A172 (cell line): ENCODE measurements at places on chromosomes 12 and 14.

- DNase-seq = no peak
These were observed 75.9 kb downstream of the BMP4 start for GRCh38 chr14:53880761-53881160.

DNA sequence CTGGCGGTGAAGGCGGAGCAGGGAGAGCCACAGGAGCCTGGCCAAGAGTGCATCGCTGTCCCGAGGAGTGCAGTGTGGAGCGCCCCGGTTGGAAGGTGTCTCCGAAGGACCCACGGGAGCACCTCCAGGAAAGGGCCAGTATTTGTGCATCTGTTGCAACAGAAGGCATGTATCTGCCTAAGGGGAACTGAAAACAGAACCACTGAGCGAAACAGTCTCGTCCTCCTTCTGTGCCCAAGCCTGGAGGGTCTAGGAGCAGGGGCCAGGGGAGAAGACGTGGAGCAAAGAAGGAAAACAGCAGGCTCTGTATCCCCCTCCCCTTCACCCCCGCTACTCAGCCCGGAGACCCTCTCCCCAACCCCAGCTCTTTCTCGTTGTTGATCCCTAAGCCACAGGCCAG lies 5.3 kb upstream of the LRRC10 start:
- no peak for DNase-seq

DNA sequence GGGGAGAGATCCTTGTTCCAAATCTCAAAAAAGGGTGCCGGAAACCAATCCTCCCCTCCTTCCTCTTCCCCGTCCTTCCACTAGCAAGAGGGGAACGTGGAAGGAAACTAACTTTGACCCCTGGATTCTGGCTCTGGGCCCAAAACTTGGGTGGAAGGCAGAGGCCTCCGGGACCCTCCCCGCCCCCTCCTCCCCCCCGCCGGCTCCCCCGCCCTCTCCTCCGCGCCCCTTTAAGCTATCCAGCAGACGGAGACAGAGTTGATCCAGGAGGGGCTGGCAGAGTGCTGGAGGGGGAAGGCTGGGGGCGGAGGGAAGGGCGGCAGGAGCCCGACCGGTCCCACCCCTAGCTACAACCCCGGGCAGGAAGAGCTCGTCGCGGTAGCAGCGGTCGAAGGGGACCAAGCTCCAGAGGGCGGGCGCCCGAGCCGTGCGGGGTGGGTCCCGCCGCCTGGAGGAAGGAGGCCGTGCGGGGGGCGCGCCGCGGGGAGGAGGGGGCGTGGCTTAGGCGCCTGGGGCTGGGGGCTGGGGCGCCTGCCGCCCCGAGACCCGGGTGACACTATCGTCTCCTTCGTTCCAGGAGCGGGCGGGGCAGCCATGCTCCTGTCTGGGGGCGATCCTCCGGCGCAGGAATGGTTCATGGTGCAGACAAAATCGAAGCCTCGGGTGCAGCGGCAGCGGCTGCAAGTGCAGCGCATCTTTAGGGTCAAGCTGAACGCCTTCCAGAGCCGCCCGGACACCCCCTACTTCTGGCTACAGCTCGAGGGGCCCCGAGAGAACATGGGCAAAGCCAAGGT lies at the start of gene NYNRIN:
Gene NYNRIN (plus strand): TSS at position 351 of the 794 bp plus-strand sequence. CDS start 244 bp downstream, at position 595.
- DNase-seq = no peak

- DNase-seq = no peak
These were observed 35.7 kb upstream of the CLMN start for GRCh38 chr14:95355422-95355821.

GRCh38 chr12:124555168-124556073 lies 12.0 kb downstream of the NCOR2 start:
- no peak for DNase-seq

GRCh38 chr12:20411345-20411744 lies 43.0 kb downstream of the PDE3A start:
- DNase-seq = no peak

- DNase-seq = no peak
These were observed 179.8 kb downstream of the DPF3 start for GRCh38 chr14:72714094-72714493.

DNA sequence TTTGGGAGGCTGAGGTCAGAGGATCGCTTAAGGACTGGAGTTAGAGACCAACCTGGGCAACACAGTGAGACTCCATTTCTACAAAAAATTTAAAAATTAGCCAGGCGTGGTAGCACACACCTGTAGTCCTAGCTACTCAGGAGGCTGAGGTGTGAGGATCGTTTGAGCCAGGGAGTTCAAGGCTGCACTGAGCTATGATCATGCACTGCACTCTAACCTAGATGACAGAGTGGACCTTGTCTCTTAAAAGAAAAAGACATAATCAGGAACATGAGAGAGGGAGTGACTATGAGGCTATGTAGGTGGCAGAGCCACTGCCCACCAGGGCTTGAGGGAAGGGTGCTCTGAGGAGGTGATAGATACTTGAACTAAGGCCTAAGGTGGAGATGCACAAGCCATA lies 49.2 kb upstream of the PLXNC1 start:
- DNase-seq = no peak

DNA sequence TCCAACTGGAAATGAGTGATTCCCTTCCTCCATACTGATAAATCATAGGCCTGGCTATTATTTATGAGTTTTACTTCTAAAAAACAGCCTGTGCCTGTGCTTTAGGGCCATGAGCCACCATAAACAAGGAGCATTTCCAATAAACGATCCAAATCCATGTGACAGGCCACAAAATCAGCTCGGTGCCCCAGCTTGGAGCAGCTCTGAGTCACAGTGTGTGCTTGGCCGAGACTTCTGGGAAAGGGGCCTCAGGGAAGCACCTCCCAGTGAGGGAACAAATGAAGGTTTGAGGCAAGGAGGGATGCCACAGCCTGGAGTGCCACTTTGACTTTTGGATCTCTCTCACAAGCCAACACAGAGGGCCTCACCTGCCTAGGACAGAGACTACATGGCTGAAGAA lies 190.4 kb downstream of the NTF3 start:
- no peak for DNase-seq

GRCh38 chr12:54653025-54653424 lies 4.9 kb upstream of the DCD start:
- DNase-seq = no peak

GRCh38 chr12:99151744-99152143 lies 495.8 kb upstream of the GARIN6 start:
- DNase-seq = no peak

- DNase-seq = no peak
These were observed 19.9 kb upstream of the GPR68 start for GRCh38 chr14:91264151-91265150.

GRCh38 chr14:41482861-41483260 lies 123.8 kb upstream of the LRFN5 start:
- no peak for DNase-seq

DNA sequence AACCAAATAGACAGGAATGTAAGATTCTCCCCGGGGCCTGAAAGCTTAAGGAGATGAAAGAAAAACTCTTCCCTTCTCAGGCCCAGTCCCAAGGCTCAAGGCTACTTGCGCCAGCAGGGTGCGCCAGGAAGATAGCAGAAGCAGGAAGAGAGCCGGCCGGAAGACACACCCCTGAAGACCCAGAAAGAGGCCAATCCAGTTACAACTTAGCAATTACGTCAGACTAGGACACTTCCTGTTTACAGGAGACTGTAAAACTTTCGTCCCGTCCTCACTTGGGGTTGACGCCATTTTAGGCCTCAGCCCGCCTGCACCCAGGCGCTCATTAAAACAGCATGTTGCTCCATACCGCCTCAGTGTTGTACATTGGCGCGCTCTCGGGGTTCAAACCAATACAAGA lies 9.4 kb downstream of the COX16 start:
- DNase-seq = no peak

GRCh38 chr14:40414386-40414785 lies 982.2 kb upstream of the FBXO33 start:
- DNase-seq = no peak

DNA sequence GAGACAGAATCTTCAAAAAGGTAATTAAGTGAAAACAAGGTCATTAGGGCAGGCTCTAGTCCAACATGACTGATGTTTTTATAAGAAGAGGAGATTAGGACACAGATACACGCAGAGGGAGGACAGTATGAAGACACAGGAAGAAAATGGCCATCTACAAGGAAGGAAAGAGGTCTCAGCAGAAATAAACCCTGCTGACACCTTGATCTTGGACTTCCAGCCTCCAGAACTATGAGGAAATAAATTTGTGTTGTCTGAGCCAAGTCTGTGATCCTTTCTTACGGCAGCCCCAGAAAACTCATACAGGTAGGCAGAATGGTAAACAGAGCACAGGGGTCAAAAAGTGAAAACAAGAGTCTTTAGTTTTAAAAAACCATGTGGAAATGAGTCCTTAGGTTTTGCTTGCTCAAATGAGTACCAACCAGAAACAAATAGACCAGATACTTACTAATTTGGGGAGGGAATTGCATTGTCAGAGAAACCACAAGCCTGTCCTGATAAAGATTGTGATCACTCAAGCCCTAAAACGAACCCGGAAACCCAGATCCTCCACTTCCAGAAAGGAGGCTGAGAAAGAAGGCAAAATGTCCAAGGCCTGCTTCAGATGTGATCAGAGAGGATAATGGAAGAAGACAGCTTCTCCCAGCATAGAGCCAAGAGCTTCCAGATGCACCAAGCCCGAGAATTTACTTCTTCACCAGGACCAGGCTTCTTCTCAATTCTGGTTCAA lies 93.9 kb downstream of the DUSP6 start:
- DNase-seq = no peak

- no peak for DNase-seq
These were observed 1231.7 kb upstream of the TMEM132C start for GRCh38 chr12:127035011-127035879.

DNA sequence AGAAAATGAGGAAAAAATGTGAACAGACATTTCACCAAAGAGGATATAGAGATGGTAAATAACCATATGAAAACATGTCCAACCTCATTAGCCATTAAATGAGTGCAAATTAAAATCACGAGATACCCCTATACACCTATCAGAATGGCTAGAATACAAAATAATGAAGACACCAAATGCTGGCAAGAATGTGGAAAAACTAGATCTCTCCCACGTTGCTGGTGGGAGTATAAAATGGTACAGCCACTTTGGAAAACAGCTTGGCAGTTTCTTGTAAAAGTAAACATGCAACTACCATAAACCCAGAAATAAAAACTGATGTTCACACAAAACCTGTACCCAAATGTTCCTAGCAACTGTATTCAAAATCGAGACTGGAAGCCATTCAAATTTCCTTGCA lies 38.3 kb upstream of the TCL1B start:
- DNase-seq = no peak

DNA sequence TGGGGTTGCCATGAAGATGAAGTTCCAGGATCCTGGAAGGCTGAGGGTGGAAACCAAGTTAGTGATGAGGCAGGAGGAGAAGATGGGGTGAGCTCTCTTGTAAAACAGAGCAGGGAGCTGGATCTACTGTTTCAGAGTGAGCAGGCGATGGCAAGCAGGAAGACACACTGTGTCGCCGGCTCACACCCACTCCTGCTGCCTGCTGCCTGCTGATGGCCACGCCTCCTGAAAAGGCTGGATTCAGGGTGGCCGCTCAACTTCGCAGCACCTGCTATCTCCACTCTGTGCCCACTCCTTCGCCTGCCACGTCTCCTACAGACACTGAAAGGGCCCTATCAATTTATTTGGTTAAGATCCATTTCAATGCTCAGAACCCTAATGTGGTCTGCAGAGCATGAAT lies 96.1 kb downstream of the RBM19 start:
- DNase-seq = no peak

GRCh38 chr14:59254911-59255545 lies 66.6 kb downstream of the DAAM1 start:
- DNase-seq = no peak

DNA sequence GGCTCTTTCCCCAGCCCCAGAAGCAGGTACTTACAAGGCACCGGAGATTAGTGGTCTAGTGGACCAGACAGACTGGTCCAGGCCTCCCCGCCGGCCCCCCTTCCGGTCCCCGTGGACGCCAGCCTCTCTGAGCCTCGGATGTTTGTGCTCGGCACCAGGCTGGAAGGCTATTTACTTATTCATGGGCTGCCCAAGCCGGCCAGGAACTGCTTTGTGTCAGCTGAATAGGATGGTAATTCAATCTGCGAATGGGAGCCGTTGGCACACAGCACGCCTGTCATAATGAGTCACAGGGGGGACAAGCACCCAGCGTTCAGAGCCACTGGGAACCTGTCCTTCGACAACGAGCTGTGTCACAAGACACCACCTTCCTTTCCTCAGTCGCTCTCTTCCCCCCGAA lies 82.3 kb downstream of the RIMBP2 start:
- no peak for DNase-seq

DNA sequence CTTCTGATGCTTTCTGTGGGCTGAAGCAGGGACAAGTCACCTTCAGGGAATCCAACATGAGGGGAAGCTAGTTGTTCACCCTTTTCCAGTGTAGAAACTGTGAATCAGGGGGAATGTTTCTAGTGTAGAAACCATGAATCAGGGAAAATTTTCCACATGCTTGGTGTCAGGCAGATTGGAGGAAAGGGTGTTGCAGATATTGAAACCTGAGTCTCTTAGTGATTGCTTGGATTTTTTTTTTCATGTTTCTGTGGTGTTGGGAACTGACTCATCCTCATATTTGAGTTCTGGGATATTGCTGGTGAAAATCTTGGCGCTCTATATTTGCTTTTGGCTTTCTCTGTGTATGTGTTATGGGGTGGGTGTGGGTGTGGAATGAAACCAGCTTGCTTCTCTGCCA lies 144.5 kb upstream of the FBXO33 start:
- DNase-seq = no peak

- DNase-seq = peak; percentile 43
These were observed 6.2 kb upstream of the PLEKHH1 start for GRCh38 chr14:67526676-67527459.

GRCh38 chr14:59803052-59803540 lies 67.5 kb downstream of the RTN1 start:
- DNase-seq = no peak

DNA sequence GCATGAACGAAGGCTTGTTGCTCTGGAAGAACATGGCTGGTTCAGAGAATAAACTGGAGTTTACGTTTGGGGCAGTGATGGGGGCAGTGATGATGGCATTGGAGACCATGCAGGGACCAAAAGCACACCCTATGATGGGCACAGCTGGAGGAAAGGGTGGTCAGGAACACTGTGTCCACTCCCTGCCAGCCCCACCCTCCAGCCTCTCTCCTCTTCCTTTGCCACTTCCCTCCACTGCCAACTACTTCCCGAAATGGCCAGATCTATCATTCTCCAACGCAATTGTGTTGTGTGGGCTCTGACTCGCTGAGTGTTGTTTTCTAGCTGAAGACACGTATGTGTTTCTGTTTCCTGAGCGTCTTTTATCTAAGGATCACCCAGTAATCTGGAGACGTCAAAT lies 39.3 kb upstream of the GSG1 start:
- DNase-seq = no peak

DNA sequence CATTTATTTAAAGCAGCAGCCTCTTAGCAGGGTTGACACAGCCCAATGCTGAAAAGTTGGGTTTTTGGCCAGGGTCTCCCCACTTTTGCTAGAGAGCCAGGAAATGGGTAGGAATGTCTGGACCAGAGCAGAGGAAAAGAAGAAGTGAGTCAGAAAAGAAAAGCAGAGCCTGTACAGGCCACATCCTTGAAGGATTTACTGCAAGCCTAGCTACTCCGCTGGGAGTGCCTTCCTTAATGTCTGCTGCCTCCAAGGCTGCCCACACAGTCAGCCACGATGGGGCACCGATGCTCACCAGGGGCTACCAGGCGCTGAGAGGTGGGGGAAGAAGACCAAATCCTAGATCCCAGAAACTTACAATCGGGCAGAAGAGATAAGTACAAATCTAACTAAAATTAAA lies 139.2 kb downstream of the C12orf75 start:
- DNase-seq = no peak

GRCh38 chr12:7146906-7147305 lies 16.7 kb downstream of the CLSTN3 start:
- DNase-seq = no peak
